ENCODE measurements at places on chromosomes 11 and 22.

GRCh38 chr22:22721681-22722354, 77.4 kb downstream of the GGTLC2 start:
- no peak for DNase-seq

GRCh38 chr11:104332110-104332509, 168.2 kb upstream of the PDGFD start:
- DNase-seq, result no peak

GRCh38 chr11:60972182-60973030, 926 bp downstream of the CD6 start:
- DNase-seq, result no peak

- DNase-seq, result no peak
These were observed 1.2 kb downstream of the BID start for GRCh38 chr22:17772958-17773605.

DNA sequence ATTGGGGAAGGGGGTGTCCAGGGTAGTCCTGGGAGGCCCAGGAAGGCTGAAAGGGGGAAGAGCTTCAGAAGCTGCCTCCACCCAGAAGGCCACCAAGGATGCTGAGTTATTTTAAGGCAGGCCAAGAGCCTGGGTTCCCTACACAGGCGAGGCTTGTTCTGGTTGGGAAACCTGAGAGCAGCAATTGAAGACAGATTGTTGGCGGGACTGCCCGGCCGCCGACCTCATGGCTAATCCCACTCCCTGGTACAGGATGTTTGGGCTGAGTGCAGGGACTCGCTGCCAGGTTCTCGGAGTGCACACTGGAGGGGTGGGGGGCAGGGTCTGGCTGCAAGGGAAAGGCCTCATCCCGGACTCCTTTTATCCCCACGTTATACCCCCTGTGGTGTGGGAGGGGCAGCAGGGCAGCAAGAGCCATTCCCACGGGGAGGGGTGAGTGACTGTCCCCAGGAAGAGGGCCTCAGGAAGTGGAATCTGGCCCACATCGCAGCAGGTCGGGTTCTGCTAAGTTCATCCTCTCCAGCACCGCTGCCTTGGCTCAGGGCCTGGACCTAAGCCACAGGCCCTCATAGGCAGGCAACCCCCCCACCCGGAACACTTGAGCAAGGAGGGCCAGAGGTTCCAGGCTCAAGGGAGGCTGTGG, 43.6 kb upstream of the PRR5 start:
- no peak for DNase-seq
